ENCODE measurements at places on chromosomes 1 and 21.

DNA sequence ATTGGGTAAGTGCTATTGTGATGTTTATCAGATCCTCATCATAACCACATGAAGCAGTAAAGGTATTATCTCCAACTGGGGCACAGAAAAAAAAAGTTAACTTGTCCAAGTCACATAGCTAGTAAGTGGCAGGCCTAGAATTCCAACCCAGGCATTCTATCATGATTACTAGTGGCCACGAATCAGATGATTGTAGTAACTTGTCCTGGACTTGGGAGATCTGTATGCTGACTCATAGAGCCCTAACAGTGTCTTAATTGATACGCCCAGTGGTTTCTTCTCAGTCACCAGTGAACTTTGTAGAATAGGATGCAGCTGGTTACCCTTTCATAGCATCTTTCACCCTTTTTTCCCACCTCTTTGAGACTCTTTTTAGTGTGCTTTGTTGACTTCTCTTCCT lies 91.1 kb upstream of the UBE2U start:
- no peak for DNase-seq

DNA sequence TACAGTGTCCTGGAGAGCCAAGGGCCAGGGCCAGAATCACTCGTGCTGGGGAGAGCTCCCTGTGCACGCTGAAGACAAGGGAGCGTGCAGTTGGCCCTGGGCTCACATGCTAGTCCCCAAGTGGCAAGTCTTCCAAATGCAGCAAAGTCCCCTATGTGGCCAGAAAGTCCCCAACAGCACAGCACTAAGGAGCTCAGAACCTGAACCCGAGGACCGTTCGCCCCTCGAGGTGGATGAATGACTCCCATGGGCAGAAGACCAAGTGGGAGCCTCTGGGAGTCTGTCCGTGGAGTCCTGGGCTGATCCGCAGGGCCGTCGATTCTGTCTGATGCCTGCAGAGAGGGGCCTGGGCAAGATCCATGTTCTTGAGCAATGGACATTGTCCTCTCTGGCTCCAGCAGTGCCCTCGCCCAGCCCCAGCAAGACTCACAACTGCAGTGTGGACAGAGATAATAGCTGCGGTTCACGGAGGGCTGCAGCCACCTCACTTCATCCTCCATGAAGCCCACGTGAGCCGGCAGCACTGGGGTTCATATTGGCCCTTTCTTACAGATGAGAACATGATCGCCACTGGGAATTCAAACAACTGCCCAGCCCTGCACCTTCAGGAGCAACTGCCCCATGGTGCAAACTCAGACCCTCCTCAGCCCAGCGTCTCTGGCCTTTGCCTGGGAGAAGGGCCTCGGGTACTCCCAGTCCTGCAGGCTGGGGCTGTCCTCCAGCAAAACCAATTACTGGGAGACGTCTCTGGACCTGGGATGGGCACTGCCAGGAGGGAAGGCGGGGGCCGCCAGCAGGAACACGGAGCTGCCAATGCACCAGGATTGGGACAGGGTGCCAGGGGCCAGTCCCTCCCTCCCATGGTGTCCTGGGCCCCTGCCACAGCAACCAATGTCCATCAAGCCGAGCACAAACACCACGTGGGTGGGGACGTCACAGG lies 243.7 kb downstream of the NPHP4 start:
- DNase-seq: no peak

DNA sequence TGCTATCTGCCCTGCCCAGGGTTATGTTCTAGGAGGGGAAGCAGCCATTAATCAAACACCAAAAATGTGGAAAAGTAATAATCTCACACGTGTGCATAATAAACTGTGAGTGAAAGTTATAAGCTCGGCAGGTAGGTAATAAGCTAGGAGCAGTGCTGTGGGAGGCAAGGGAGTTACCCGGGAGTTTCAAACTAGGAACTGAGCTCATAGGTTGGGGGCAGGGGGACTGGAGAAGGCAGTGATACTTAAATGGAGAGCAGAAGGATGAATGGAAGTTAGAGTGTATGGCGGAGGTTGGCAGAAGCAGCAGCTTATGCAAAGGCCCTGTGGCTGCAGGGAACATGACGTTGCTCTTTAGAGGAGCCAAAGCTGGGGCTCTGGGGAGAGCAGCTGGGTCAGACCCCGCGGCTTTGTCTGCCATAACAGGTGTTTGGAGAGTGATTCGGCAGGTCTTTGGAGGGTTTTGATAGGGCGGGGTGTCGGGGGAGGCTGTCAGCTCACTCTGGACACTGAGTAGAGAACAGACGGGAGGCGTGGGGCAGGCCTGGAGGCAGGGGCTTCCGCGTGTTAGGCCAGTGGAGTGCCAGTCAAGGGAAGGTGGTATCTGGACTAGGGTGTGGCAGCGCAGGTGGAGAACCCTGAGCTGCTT lies 20.0 kb downstream of the PTPRF start:
- no peak for DNase-seq

GRCh38 chr1:12469990-12470389 lies 148.0 kb downstream of the DHRS3 start:
- no peak for DNase-seq

- DNase-seq: peak; percentile 63
These were observed at the start of gene ARL8A for GRCh38 chr1:202144402-202145067. Gene ARL8A, minus strand, starts transcription at chr1:202144737. Its CDS starts 165 bp downstream, at chr1:202144572.

- no peak for DNase-seq
These were observed 239.8 kb upstream of the RAB4A start for GRCh38 chr1:229031061-229031460.

GRCh38 chr1:201145132-201145531 lies 9.1 kb downstream of the TMEM9 start:
- no peak for DNase-seq

DNA sequence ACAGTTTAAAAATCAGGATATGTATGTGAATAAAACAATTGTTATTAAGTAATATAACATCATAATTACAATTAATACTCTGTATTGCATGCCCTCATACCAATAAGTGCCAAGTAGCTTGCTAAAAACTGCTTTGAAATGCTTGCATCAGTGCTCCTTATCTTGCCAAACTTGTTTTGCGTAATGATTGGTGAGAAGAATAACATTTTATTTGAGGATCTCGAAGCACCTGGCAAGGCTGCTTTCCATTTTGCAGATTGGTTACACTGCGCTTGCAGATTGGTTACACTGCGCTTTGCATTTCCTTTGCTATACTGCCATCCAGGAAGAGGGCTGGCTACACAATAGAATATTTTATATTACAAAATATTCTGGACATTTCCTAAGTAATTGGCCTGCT lies 1.7 kb upstream of the PBX1 start:
- DNase-seq: no peak

DNA sequence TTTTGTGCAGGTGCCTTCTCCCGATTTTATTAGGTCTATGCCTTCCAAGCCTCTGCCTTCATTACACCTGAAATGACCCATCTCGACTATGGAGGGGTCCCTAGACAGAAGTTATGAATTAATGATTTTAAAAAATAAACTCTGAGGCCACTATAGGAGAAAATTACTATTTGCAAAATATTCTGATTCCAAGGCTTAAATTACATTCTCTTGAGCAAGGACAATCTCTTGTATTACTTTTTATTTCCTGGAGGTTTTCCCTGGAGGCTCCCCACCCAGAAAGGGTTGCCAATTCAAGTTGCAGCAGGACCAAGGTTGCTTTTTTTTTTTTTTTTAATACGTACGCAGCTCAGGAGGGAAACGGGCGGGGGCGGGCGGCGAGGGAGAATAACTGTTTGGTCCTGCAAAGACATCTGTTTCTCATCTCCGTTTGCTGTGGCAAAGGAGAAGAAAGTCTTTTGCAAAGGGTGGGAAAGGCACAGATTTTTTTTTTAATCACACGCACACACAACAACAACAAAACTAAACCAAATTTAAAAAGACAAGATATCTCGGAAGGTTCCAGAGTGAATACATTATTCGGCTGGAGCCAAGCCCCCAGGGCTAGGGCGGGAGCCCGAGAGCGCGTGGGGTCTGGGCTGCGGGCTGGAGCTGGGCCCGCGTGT lies 618 bp upstream of the SERTAD4 start:
- no peak for DNase-seq

DNA sequence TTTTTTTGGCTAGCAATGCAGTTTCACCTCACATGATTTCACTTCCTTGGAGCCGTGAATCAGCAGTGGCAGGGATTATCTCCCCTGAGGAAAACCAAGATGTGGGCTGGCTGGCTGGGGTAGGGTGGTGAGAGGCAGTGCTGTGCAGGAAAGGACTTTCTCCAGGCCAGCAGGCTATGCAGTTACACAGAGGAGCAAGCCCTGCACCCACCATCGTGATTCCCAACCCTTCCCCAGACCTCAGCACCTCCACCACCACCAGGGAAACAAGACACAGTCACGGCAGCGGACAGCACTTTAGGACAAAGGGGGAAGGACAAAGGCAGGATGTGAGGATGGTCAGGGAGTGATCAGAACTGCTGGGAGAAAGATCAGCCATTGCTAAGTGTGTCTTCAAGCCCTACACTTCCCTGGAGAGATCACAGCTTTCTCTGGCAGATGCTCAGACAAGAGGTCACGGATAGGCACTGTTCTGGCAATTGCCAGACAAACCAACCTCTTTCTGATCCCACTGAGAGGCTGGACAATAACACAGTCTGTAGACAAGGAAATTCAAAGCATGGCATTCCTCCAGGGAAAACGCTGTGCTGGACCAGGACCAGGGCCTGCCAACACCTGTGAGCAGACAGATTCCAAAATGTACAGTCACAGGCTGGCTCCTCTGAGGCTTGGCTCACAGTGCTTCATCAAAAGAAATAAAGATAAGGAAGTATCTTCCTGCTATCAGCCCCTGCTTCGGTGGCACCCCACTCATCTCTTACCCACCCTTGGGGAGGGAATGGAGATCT lies 509.4 kb downstream of the SMYD3 start:
- DNase-seq: no peak

DNA sequence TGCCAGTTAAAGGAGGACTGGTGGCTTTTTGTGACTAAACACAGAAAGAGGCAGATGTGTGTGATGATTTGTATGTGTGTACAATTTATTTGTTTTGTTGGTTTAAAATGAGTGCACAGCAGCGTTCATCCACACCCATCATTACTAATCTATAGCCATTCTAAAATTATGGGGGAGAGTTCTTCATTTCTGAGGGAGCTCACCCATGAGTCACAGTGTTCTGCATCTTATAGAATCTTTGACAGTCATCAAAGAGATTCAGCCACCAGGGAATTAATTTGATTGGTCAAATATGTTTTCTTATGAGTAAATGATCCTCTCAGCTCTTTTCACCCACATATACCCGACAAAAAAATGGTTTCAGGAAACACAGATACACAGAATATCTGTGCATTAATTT lies 147.9 kb downstream of the GREM2 start:
- DNase-seq: no peak

DNA sequence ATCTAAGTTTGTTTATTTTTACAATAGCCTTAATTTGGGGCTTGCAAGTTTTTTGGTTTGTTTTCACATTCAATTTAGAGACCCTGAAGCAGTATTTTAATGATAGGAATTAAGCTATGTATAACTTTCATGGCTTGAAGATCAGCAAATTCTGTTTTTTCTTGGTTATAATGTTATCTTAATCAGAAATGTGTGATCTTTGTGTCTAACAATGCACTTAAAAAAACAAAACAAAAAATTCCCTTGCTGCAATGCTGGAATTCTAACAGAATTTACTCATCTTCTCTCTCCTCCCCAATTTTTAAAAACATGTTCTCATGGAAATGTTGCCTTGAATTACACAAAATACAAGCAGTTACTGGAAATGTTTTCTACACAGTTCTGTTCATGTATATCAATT lies 113.1 kb downstream of the OLFML2B start:
- no peak for DNase-seq

GRCh38 chr1:23403038-23403336 lies 21.6 kb downstream of the TCEA3 start:
- DNase-seq: no peak

DNA sequence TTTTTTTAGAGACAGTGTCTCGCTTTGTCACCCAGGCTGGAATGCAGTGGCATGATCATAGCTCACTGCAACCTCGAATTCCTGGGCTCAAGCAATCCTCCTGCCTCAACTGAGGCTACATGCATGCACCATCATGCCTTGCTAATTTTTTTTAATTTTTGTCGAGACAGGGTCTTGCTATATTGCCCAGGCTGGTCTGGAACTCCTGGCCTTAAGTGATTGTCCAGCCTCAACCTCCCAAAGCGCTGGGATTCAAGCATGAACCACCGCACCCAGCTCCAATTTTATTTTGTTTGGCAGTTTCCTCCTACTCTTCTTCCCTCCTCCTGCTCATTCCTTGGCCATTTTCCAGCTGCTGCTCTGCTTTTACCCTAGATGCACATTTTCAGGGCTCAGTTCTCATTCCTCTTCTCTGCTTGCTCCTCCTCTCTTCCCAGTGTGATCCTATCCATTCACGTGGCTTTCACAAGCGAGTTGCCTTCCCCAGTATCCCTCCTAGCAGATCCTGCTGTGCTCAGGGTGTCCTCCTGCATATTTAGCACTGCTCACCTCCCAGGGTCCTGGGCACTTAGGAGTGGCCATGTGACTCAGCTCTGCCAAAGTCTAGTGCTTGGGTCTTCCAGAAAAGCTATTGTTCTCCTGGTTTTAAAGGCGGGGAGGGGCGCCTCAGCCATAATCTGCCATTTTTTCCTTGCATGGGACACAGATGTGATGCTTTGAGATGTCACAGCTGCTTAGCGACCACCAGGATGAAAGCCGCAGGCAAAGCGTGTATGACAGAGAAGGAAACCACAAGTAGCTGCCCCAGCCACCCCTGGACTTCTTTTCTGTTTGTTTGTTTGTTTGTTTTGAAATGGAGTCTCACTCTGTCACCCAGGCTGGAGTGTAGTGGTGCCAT lies 33.7 kb downstream of the PSEN2 start:
- no peak for DNase-seq

GRCh38 chr1:180623579-180624347 lies 8.1 kb upstream of the XPR1 start:
- DNase-seq: no peak

GRCh38 chr1:48591181-48591580 lies 119.2 kb upstream of the SPATA6 start:
- no peak for DNase-seq

GRCh38 chr21:20551939-20552338 lies 446.3 kb upstream of the NCAM2 start:
- DNase-seq: no peak
